CD4-positive, alpha-beta T cell treated with Interferon gamma for 1 hour (primary cell): ENCODE measurements at places on chromosomes 3 and 15.

- DNase-seq: peak; percentile 43
Observed at GRCh38 chr3:196650740-196651311, 11.3 kb downstream of the NRROS start.

- DNase-seq: no peak
Observed at GRCh38 chr3:131925571-131925970, 109.2 kb downstream of the CPNE4 start.

DNA sequence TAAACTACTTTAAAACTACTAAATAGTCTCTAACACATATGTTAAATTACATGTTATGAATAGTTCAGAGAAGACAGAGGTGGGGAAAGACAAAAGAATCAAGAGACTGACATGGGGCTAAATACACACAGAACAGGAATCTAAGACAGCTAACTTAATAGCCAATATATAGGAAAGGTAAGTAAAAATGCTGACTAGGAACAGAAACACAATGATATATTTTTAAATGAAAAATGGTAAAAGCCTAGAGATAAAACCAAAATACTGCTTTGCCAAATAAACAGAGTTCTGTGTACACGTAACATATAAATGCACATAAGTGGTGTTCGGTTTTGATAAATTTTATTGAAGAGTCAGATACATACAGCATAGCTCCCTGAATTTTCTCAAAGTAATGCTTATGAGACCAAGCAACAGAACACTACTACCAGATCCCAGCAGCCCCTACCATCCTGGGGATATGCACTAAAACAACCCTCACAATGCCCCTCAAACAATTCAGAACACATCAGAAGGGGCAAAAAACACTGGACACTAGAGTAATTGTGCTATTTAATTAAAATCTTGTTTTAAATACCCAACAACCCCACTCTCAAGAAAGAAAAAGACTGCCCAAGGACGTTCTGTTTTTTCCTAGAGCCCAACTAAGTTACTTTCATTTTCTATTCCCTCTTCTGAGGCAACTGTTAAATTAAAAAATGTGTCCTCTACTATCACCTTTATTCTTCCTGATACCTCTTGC lies 121.1 kb downstream of the ADAM10 start:
- no peak for DNase-seq

GRCh38 chr3:127732303-127732702 lies 59.6 kb downstream of the ABTB1 start:
- no peak for DNase-seq

DNA sequence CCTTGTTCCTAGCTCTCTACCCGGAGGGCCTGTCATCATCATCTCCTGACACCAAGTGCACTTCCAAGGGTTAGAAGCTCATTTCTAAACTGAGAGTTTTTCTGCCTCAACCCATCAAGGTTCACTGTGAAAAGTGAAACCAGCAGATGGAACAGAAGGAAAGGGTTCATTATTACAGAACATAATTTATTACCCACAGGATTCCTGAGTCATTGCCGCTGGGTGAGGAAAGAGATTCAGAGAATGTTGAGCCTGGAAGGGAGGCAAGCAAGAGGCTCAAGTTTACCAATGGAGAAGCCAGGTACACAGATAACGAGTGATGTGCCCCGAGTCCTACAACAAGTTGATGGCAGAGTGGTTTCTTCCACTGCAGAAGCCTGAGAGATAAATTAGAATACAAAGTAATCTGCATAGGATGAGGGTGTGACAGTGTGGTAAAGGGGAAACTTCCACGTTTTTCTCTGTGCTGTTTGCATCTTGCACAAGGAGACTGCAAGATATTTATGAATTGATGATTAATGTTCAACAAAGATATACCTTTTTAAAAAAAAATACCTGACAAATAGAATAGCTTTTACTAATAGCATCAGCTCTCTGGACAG lies 80.5 kb upstream of the SETMAR start:
- no peak for DNase-seq

DNA sequence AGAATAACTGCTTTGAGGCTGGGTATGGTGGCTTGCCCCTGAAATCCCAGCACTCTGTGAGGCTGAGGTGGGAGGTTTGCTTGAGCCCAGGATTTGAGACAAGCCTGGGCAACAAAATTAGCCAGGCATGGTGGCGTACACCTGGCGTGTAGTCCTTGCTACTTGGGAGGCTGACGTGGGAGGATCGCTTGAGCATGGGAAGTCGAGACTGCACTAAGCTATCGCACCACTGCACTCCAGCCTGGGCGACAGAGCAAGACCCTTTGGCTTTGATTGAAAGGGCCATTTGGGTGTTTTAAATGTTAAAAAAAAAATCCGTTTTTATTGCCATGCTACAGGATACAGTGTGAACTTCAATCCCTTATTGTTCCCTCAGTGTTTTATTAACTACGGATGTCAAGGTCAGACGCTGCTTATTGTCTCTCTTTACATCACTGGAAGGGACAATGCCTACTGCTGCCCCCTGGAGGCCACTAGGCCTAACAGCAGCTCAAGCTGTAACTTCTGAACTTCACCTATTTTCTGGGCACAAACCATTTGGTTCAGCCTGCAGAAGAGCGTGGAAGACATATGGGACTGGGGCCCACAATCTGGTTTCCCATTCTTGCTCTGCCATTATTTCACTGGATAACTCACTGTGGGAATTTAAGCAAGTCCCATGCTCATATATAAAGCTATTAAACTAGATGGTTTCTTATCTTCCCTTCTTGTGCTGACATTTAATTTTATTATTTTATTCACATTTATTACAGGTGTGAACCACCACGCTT lies 15.3 kb upstream of the IREB2 start:
- DNase-seq: peak; percentile 55

- no peak for DNase-seq
Observed at GRCh38 chr15:101480613-101481380, 8.7 kb downstream of the PCSK6 start.
